ENCODE measurements at places on chromosomes 6 and 20.

DNA sequence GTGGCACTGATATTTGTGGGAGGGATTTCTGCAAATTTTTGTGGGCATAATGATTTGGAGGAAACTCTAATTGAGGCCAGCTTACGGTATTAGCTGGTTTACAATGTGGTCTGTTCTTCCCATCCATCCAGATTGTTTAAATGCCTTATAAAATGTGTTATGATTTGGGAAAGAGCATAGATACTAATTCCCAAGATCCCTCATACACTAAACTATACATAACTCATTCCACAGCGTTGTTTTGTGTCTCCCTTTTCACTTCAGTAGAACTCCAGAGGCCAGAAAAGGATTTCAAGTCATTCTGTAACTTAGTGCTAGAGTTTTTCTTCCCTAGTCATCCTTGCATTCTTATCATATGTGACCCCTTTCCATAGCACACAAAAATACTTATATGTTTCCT is 292.6 kb upstream of the NT5E start:
- DNase-seq: no peak

DNA sequence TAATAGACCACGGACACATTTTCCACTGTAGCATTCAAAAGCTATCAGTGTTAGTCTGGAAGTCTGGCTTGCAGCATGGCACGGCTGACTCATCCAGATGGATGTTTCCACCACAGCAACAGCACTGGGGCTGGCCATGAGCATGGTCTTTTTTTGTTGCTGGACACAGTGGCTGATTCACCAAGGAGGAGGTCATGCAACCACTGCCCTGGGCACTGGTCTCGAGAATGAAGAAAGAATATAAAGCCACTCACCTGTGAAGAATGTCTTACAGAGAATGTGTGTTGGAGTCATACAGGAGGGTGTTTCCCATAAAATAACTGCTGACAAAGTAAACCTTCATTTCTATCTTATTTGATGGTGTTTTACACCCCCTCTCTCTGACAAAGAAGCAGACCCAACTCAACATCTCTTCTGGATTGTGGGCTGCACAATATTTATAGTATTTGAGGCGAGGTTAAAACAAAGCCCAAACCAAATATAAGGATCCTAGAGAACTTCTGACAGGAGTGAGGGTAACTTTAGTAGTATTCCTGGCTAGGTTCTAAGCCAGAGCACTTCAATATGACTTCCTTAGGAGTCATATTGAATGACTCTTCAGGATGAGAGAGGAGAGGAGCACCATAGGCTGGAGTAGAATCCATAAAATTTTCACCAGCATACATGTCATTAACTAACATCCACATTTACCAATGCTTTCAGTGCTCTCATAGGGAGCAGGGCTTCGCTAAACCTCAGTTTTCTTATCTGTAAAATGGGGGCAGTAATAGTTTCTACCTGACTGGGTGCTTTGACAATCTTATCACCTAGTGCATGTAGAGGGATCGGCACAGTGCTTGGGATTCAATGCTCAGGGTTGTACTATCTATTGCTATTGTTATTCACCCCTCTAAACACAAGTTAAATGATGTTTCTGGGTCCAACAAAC is 121.4 kb downstream of the KIF13A start:
- DNase-seq: no peak

- peak; percentile 30 for DNase-seq
Observed at GRCh38 chr20:63011798-63012197, 5.0 kb upstream of the BHLHE23 start.

DNA sequence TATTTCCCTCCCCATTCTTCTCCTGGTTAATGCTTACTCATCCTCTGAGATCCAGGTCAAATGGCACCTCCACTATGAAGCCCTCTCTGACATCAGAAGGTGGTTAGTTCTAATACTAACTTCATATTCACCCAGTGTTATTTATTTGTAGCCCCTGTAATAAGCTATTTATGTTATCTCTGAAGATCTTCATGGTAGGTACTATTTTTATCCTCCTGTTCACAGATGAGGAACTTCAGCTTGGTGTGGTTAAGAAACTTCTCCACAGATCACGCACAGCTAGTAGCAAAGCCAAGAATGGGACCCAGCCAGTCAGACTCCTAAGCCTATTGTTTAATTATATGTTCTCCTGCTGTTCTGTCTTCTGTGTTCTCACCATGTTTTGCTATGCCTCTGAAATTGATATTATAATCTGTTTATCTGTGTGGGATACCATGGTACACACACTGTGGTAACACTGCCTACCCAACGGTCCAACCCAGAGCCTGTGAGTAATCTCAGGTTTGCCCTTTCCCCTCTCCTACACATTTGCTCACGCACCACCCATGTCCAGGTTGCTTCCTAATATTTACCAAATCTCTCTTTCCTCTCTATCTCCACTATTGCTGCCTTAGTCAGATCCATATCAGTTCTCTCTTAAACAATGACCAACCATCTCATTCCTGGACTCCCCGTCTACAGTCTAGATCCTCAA is 98.4 kb downstream of the IPCEF1 start:
- no peak for DNase-seq

GRCh38 chr20:46400253-46400652 is 6.2 kb downstream of the ELMO2 start:
- DNase-seq: no peak

- no peak for DNase-seq
Observed at GRCh38 chr6:44668391-44668930, 281.0 kb downstream of the CDC5L start.

DNA sequence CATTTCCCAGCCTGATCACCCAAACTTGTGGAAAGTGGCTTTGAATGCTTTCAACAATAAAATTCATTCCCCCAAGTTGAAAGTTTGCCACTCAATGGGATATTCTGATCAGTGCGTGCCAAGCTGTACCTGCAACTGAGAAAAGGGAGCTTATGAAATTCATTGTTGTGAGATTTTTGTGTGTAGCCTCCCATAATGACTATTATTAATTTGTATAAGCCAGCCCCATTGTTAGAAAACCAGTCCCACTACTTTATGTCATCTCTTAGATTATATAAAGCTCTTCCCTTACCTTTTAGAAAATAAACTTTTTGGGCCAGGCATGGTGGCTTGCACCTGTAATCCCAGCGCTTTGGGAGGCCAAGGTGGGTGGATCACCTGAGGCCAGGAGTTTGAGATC is 15.9 kb downstream of the IL20RA start:
- no peak for DNase-seq

GRCh38 chr20:51570739-51571459 is 28.4 kb upstream of the NFATC2 start:
- no peak for DNase-seq

DNA sequence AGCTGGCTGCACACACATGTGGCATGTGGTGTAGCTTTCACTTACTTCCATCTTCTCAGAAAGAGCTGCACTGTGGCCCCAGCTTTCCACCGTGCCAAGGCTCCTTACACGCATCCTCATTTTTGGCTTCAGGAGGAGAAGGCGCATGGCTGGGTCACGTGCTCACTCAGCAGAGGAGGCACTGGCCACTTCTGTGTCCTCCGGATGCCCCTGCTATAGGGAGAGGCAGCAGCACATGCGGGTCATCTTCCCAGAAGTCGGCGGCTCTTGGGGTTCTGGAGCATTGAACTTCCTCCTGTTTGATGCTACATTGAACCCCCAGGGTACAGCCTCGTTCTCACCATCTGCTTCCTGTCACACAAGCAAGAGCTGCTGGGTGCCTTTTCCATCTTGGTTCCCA is 111.3 kb downstream of the FAM120B start:
- no peak for DNase-seq

GRCh38 chr20:61556673-61557072 is 304.6 kb downstream of the CDH4 start:
- no peak for DNase-seq

GRCh38 chr6:43758617-43759050 is 11.4 kb upstream of the VEGFA start:
- no peak for DNase-seq

Data from LNCaP clone FGC (cell line).